Stimulated activated CD4-positive, alpha-beta T cell treated with anti-CD3 and anti-CD28 coated beads, Interleukin-12 subunit alpha, Interleukin-12 subunit beta, amount 100 ng/mL, for 24 hours (primary cell): ENCODE measurements at places on chromosomes 6 and 20.
A peak's percentile ranks its signal among the peaks of the same experiment; 100 is the strongest.

GRCh38 chr6:108720827-108721226, 127.4 kb upstream of the ARMC2 start:
- no peak for DNase-seq

- DNase-seq, result no peak
Observed at GRCh38 chr6:131231103-131231502, 95.8 kb downstream of the AKAP7 start.

DNA sequence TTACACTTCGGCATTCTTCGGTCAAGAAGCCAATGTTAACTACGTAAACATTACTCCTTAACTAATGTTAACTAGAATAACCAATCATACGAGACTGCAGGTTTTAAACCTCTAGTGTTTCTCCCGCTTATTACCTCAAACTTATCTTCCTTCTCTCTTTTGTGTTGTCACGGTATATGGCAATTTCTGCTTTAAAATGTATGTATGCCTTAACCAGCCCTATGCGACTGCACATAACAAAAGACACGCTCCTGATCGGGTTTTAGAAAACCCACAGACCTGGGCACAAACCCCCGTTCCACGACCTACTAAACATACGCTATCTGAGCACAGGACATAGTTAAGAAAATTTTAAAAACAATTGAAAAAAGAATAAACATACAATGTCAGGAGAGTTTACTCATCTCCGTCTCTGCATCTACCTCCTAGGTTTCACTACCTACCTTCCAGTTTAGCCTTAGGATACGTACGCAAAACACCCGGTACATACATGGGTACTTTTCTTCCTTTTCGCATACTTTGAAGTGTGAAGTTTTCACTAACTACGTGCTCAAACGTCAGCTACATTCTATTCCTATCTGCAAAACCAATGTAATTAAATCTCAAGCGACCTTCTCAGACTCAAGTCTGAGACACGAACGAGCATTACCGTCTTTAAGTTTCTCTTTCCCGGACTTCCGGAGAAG, 1.1 kb downstream of the CD164 start:
- no peak for DNase-seq

GRCh38 chr6:72622094-72622940, 453 bp downstream of the KCNQ5 start:
- DNase-seq, result peak; percentile 37

GRCh38 chr20:42686057-42686456, 503.6 kb downstream of the PTPRT start:
- DNase-seq, result no peak

DNA sequence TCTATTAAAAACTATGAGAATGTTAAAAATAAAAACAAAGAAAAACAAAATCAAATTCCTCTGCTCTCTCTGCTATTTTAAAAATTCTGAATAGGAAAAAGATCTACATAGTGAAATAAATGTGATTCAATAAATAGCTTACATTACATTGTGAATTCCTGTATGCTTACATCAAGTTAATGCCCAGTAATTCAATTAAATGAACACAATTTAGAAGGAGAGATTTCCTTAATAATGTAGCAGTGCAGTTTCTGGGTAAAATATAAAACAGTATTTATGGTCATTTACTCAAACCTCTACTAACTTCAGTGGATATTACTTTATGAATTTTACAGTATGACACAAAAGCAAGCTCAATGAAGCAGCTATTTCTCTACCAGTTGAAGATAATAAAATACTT, 594.6 kb downstream of the EYS start:
- no peak for DNase-seq

- no peak for DNase-seq
Observed at GRCh38 chr6:170051229-170052172, 239.4 kb downstream of the DLL1 start.

GRCh38 chr20:6623989-6624388, 143.5 kb upstream of the BMP2 start:
- no peak for DNase-seq

DNA sequence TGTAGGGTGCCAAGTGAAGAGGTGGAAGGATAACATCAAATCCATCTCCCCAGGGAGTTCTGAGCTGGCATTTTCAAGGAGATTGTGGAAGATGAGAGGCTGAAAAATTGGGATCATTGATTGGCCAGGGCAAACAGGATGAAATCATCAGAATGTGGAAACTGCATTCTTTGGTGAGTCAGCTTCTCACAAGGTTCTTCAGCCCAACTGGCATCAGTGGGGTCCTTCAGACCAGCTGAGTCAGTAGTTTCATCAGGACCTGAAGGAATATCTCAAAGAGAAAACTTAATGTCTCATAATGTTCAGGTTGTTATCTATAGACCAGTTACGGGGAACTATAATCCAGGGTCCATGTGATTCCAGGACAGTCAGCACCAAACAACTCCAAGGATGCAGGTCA, 195.8 kb downstream of the HAO1 start:
- DNase-seq, result no peak

DNA sequence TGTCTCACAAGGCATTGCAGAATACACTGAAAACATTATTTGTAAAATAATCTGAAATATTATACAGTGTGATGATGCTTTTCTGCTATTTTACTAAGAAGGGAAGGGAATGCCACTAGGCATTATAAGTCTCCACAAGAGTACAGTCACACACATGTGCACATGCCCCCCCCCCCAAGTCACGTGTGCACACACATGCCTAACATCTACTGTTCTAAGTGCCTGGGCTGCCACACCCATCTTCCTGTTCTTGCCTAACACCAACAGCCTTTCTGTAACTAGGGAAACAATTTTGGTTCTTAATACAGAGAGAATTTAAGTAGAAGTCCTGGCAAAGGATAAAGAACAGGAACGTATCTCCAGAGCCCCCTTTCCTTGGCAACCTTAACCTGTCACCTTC, 58.2 kb upstream of the BCLAF1 start:
- no peak for DNase-seq

GRCh38 chr6:56329271-56330050, 82.1 kb upstream of the COL21A1 start:
- DNase-seq, result no peak

- DNase-seq, result no peak
Observed at GRCh38 chr6:57257911-57258541, 35.9 kb upstream of the RAB23 start.

DNA sequence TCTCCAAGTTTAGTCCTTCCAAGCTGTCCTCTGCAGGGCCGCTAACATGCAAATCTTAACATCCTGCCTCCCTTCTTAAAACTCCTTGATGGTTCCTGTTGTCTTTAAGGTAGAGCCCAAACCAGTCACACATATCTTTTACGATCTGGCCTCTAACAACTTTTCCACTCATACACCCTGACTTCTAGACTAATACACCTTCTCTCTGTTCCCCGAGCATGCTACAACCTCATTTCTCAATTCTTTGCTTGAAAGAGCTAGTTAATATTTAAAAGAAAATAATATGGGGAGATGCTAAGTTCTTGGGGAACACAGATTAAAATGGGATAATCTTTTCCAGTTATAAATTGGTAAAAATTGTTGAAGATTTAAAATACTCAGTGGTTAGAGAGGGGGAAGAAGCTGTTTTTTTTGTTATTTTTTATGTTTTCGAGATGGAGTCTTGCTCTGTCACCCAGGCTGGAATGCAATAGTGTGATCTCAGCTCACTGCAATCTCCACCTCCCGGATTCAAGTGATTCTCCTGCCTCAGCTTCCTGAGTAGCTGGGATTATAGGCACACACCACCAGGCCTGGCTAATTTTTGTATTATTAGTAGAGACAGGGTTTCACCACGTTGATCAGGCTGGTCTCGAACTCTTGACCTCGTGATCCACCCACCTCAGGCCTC, 250.7 kb downstream of the MAFB start:
- DNase-seq, result no peak

DNA sequence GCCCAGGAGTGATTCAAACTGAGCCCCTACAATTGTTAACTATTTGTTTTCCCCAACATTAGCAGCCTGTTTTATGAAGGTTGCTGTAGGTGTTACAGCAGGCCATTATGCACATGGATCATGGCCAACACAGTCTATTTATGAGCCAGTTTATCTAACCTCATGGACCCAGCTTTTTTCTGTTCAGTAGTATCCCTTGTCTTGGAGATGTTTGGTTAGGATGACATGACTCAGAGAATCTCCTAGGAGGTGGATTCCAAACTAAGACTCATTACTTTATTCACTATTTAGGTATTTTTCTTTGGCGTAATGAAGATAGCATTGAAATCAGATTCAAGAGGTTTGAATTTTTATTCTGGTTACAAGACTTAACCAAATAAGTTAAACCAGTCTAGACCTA, 62.8 kb upstream of the TFB1M start:
- DNase-seq, result no peak

- DNase-seq, result no peak
Observed at GRCh38 chr6:36514554-36515456, 32.5 kb downstream of the STK38 start.

DNA sequence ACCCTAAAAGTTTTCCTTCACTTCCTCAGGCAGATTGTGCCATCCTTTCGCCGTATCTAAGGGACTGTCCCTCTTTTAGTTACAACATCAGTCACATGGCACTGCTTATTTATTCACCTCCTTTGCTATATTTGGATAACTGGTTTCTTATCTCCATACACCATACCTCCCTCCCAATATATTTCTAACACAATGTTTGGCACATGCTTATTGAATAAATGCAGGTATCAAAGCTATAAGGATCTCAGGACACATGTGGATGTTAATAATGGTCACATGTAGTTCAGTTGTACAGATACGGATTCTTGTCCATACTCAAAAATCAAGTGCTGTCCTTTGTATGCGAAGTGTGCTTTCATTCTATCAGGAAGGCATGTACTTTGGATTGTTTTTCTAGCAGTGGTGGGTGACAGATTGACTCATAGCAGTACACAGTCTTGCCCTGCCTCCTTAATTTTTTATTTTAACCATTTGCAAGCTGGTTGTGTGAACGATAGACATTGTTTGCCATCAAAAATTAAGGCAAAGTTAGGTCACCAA, 407.1 kb upstream of the RUNX2 start:
- no peak for DNase-seq

- DNase-seq, result no peak
Observed at GRCh38 chr20:36066777-36067176, 87.8 kb upstream of the EPB41L1 start.

DNA sequence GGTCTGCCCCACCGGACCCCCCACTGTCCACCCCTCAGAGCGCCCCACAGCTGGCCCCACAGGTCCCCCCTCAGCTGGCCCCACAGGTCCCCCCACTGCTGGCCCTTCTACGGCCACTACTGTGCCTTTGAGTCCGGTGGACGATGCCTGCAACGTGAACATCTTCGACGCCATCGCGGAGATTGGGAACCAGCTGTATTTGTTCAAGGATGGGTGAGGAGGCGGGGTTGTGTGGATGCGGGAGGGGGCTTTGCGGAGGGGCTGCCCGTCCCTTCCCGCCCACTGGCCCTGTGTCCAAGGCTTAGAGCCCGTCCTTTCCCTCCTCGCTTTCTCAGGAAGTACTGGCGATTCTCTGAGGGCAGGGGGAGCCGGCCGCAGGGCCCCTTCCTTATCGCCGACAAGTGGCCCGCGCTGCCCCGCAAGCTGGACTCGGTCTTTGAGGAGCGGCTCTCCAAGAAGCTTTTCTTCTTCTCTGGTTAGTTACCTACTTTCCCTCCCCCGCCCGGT, 4.7 kb downstream of the MMP9 start:
- DNase-seq, result no peak

DNA sequence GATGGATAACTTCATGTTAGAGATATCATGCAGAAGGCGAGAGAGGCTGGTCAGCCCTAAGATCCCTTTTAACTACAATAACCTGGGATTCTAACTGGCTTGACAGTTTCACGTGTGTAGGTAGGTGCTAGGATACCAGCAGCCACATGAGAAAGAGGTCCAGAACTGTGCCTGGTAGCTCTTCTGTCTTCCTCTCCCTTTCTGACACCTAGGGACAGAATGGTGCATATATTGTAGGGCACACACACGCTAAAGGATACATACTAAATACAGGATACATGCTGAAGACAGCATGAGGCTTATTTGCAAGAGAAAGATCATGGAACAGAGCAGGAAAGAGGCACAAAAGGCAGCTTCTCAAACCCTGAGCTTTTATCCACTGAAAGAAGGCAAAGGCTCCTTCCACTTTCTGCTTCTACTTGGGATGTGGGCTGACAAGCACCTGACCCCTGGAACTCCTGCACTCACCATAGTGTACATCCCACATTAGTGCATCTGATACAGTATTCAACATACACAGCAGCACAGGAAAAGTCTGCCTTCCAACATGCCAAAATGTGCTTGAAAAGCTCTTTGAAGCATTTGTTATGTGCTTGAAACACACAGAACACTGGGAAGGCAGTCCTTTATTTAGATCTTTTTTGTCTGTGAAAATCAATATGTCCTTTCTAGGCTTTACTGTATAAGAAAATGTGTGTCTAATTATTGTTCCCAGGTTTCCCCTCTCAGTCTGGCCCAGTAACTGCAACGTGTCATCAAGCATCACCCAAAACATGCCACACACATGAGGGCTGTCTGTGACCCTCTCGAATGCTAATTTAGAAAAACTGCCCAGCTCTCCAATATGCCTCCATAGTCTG, 3.2 kb downstream of the SLC22A23 start:
- no peak for DNase-seq

- DNase-seq, result no peak
Observed at GRCh38 chr6:109397020-109397419, 14.8 kb upstream of the CD164 start.

- no peak for DNase-seq
Observed at GRCh38 chr20:63071541-63072181, 64.9 kb upstream of the BHLHE23 start.

- DNase-seq, result no peak
Observed at GRCh38 chr6:93644611-93645010, 225.3 kb upstream of the EPHA7 start.

DNA sequence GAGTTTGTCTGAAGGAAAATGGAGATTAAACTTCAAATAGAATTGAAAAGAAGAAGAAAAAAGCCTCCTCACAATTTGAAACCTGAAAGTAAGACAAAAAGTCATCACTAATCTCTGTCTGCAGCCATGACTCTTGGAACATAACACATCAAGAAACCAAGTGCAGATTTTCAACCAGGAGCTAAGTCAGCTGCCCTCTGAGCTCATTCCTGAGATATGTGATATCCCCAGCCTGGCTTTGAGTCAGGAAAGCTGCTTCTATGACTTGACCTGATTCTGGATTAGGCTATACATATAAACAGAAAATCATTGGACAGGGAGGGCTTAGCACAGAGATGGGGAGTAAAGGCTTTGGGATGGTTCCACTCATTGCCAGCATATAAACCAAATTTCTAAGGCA, 891.4 kb downstream of the TFAP2A start:
- DNase-seq, result no peak
